Pancreas (tissue), 10 donors: ENCODE measurements at places on chromosomes 1 and 21. TPM values are rescaled to one million over a fixed set of nuclear protein-coding genes. Genes with fewer than 3 reads are reported as not detected.

CFAP45 gene
- 0.80 TPM for polyA plus RNA-seq

ETV3L gene
- not detected for polyA plus RNA-seq

SDCCAG8 gene
- polyA plus RNA-seq: 33.4 TPM

LRRC7 gene
- polyA plus RNA-seq: 1.6 TPM

OLIG2 gene
- not detected for polyA plus RNA-seq

CFH gene
- polyA plus RNA-seq: 3.3 TPM
